ENCODE measurements at places on chromosomes 7 and 10.
A peak's percentile ranks its signal among the peaks of the same experiment; 100 is the strongest.

- peak; percentile 42 for DNase-seq
Observed at GRCh38 chr10:133378251-133379096, 588 bp upstream of the PAOX start.

DNA sequence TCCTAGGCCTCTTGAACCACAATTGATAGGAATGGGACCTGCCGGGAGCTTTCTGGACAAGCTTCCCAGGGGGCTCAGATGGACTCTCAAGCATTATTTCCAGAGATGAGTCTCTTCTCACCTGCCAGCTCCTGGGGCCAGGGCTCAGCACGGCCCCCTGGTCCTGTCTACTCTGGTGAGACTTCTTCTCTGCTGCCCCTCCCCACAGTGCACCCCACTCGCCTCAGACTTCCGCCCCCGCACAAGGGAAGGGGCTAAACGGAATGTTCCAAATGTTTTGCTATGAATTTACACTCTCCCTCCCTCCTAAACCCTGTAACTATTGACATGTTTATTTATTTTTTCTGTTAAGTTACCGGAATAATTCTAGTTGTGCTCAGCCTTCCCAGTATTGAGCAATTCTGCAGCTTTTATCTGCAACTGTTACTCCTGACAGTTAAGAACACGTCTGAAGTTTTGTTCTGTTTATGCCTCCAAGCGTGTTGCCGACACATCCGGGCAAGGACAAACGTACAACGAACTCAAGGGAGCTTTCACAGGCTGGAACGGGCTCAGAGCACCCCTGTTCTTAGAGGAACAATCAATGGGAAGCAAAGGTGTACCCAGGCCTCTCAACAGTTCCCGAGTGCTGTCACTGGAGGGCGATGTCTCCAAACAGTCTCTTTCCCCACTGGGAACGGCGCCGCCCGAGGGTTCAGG, 55.2 kb downstream of the FHIP2A start:
- DNase-seq = no peak

DNA sequence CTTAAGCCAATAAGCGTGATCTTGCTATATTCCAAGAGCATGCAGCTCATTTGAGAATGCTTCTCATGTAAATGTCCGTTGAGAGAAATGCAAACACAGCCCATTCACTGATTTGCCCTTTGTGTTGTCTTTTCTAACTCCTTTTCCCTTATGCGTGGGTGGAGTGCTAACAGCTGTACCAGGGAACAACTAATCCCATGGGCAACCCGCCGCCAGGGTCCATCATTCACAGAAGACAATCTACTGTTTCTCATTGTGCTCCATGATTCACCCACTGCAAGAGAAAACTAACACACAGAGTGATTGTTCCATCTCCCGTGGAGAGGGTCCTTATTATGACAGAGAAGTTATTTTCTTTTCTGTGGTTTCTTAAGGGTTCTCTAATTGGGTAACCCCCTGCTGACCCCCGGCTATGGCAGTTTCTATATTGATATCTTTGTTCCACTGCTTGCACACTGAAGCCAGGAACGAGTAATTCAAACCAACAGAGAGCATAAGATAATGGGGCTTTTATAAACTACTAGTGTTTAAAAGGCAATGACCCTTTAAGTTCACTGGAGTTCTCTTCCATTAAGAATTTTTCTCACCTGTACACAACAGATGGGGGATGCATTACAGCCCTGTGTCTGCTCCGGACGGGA, 298.7 kb downstream of the BAMBI start:
- DNase-seq = no peak

GRCh38 chr10:121289800-121290199, 308.4 kb downstream of the FGFR2 start:
- DNase-seq = no peak

- DNase-seq = no peak
Observed at GRCh38 chr7:53607961-53608360, 572.5 kb downstream of the POM121L12 start.

DNA sequence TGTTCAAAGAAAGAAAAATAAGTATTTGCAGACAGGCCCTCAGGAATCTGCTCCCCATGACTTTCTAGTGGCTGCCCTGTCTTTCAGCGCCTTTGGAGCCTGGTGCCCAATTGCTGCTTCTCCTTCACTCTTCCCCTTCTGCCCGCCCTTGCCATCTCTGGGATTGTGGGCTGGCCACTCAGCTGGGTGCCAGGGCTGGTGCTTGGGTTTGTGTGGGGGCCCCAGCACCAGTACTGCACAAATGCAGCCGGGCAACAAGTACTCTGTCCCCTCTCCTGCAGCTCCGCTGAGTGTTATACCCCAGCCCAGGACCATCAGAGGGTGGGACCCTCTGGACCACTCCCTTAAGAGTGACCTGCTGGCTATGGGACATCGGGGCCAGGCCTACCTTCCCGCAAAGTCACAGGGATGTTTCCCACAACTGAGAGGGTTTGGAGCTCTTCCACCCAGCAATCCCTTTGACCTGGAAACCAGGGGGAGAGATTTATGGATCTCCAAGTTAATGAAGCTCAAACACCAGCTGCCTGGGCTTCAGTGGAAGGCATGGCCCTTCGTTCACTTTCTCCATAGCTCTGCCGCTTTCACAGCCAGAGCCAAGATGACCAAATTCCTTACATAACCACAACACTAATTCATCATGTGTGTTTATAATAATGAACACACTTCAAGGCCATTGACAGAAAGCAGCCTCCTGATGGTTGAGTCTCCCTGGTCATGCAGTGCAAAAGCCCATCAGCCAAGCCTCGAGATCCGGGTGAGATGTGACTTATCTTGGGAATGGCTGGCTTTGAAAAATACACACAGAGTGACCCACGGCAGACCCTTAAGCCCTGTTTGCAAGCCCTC, 313.9 kb upstream of the ZNF32 start:
- no peak for DNase-seq

GRCh38 chr7:146486519-146486918, 369.9 kb downstream of the CNTNAP2 start:
- DNase-seq = no peak

GRCh38 chr10:62011558-62011957, 110.1 kb downstream of the ARID5B start:
- DNase-seq = no peak

GRCh38 chr10:14751921-14752320, 22.8 kb downstream of the FAM107B start:
- DNase-seq = no peak

- DNase-seq = no peak
Observed at GRCh38 chr7:27398851-27399250, 156.2 kb downstream of the EVX1 start.

- DNase-seq = no peak
Observed at GRCh38 chr7:127897704-127898454, 133.4 kb downstream of the LRRC4 start.

GRCh38 chr7:22854158-22855048, 31.8 kb upstream of the TOMM7 start:
- peak; percentile 72 for DNase-seq

GRCh38 chr10:100792574-100792973, 47.2 kb downstream of the PAX2 start:
- DNase-seq = no peak

DNA sequence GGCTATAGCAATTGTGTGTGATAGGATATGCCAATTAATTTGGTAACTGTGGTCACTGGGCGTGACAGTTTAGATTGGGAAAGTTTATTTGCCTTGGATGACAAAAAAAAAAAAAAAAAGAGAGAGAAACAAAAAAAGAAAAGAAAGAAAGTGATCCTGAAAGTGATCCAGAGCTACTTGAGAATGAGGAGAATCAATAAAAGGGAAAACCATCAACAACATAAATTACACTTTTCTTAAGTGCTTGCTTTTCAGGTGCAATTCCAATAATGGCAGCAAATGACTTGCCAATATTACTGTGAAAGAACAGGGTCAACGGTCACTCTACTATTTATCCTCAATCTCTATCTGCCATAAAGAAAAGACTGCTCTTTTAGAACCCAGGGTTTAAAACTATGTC, 191.8 kb upstream of the SEMA3C start:
- DNase-seq = no peak

DNA sequence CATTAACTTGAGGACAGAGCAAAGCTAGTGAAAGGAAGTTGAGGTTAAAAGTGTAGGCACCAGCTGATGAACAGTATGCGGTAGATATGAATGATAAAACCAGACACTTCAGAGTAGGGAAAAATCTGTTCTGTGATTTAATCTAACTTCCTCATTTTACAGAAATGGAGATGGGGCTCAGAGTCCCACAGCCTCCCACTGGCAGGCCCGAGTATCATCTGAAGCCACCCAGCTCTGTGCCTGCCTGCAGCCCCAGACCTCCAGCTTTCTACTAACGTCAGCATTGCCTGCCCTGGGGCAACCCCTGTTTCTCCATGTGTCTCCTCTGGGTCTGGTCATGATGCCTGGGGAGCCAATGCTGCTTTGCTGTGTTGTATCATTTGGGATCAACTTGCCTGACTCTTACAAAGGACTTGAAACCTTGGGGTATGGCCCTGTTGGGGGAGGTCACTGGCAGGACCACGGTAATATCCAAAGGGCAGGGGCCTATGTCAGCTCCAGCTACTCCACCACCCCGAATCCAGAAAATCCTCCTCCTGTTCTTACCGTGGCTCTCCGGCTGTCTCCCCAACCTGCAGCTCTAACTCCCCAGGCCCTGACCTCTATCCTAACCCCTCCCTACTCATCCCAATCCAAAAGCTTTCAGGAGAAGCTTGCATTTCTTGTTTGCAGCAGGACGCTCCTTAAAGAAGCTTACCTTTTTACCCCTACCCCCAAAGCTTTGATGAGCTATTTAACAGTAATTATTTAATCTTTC, 56.2 kb upstream of the NPY start:
- DNase-seq = peak; percentile 43

DNA sequence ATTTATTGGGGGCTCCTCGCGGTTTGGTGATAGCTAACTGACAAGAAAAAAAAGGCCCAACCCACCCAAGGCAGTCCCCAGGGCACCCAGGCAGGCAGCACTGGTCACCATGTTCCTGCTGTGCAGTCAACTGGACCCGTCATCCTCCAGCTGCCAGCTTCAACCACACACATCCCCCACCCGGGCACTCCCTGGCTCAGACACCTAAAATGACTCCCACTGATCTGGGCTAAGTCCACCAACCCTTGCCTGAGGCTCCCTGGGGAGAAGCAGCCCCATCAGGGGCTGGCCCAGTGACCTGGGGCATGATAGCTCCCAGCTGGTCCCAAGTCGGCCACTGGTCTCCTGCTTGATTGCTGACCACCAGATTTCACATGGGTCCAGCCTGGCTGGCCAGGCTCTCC, 161.8 kb downstream of the NRF1 start:
- DNase-seq = no peak

GRCh38 chr10:115525141-115525540, 432.0 kb downstream of the ATRNL1 start:
- DNase-seq = no peak

DNA sequence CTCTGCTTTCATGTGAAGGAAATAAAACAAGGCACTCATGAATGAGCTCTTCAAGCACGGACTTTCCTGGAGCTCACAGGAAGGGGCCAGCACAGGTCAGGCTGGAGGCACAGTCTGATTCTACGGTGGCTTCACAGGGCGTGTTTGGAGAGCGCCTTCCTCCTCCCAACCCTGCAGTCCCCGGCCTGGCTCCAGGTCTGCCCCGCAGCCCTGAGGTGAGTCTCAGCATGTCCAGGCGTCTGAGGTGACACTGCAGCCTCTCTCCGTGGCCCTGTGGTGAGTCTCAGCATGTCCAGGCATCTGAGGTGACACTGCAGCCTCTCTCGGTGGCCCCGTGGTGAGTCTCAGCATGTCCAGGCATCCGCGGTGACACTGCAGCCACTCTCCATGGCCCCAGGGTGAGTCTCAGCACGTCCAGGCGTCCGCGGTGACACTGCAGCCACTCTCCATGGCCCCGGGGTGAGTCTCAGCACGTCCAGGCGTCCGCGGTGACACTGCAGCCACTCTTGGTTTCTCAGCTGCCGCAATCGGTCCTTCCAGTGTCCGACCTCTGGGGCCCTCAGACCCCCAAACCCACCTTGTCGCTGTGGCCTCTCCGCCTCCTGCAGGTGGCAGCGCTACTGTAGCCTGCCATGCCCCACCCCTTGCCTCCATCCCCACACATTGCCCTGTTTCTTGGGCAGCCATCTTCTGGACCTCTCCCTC, 381.7 kb downstream of the DNAJB6 start:
- no peak for DNase-seq

- DNase-seq = no peak
Observed at GRCh38 chr7:135151132-135151531, 3.3 kb downstream of the TMEM140 start.

DNA sequence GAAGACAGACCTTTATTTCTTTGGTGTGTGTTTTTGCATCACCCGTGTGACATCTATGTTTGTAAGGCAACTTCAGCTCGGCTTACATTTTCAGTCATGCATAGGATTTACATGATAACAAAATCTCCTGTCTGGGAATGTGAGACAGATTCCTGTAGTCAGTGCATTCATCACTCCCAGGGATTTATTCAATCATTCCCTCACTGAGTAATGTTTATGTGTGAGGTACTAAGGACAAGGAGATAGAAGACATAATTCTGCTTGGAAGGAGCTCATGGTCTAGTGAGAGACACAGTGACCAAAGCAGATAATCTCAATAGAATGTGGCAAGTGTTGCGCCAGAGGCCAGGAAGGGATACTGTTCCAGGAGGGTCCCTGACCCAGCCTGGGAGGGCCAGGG, 35.2 kb upstream of the BMPER start:
- DNase-seq = no peak

- no peak for DNase-seq
Observed at GRCh38 chr10:88347022-88347421, 236.1 kb downstream of the RNLS start.

GRCh38 chr7:101373812-101374614, 11.3 kb downstream of the COL26A1 start:
- DNase-seq = no peak

GRCh38 chr7:80879849-80880248, 39.0 kb downstream of the SEMA3C start:
- no peak for DNase-seq

DNA sequence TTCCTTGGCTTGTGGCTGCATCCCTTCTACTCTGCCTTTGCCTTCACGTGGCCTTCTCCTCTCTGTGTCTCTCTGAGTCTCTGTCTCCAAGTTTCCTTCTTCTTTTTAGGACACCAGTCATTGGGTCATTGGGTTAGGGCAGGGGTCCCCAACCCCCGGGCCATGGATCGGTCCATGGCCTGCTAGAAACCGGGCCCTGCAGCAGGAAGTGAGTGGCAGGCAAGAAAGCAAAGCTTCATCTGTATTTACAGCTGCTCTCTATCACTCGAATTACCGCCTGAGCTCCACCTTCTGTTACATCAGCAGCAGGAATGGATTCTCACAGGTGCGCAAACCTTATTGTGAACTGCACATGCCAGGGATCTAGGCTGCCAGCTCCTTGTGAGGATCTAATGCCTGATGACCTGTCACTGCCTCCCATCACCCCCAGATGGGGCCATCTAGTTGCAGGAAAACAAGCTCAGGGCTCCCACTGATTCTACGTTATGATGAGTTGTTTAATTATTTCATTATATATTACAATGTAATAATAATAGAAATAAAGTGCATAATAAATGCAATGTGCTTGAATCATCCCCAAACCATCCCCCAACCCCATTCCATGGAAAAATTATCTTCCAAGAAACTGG, 47.9 kb upstream of the DOCK1 start:
- no peak for DNase-seq

DNA sequence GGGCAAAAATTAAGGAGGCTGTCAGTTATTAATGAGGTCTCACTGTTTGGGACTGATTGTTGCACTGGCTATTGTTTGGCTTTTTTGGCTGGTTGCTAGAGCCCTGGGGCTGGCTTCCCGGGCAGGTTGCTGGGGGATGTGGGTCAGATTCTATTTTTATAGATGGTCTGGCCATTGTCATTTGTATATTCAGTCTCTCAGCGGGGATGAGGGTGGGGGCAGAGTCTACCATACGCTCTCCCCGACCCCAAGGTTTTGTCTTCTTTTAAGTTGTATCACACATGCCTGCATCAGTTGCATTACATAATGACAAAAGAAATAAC, 84.3 kb upstream of the GRB10 start:
- DNase-seq = no peak

All from central memory CD4-positive, alpha-beta T cell (primary cell).